ENCODE measurements at places on chromosomes 2 and 18.

- no peak for DNase-seq
These were observed 815 bp downstream of the CEBPZ start for GRCh38 chr2:37230581-37230980.

- no peak for DNase-seq
These were observed 7.7 kb downstream of the IGFBP5 start for GRCh38 chr2:216687646-216688045.

DNA sequence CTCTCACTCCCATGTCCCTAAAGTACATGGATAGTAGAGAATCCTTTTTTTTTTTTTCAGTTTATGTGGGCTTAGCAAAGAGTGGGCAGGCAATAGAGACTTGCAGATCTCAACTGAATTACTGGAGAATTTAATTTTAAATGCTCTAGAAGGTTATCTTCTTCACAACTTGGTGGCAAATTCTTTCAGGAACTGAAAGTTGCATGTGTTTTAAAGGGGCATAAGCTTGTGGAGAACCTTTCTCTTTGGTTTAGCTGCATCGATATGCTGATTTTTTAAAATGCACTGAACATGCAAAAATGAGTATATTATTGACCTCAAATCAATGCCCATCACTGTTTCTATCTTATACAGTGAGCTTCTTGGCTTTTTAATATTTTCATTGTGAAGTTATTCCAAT is 24.9 kb upstream of the GALNT3 start:
- DNase-seq, result no peak

DNA sequence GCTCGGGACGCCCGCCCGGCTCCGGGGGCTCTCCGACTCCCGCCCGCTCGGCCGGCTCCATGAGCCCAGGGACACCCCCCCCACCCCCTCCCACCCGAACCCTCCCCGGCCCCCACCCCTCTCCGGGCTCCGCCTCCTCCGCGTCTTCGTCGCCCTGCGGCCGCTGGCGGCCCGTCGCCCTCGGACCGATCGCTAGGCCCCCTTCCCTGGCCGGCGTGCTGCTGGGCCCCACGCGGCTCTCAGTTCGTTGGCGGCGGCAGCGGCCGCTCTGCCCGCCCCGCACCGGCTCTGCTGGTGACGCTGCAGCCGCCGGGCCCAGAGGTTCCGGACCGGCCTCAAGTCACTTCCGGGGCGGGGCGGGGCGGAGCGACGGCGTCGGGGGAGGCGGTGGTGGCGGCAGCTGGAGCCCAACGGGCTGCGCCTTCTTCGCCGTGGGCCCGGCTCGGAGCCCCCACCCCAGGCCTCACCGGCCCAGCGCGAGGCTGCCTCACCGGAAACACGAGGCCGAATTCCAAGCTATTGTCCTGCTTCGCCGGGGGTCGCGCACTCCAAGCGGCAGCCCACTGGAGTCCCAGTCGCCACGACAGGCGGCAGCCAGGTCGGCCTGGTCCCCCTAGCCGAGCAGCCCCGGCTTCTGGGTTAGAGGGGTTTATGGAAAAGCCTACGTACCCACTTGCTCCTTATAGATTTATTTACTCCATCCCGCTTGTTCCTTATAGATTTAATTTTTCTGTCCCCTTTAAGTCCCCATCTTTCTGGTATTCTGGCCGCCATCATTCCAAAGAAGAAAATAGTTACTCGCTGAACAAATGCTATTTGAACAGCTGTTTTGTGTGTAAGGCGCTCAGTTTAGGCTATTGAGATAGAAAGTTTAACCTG is at the start of gene PSME4:
TSS of gene PSME4 (minus strand) at position 270 of the 879 bp plus-strand sequence. CDS start at position 61, 209 bp downstream.
- peak; percentile 91 for DNase-seq

DNA sequence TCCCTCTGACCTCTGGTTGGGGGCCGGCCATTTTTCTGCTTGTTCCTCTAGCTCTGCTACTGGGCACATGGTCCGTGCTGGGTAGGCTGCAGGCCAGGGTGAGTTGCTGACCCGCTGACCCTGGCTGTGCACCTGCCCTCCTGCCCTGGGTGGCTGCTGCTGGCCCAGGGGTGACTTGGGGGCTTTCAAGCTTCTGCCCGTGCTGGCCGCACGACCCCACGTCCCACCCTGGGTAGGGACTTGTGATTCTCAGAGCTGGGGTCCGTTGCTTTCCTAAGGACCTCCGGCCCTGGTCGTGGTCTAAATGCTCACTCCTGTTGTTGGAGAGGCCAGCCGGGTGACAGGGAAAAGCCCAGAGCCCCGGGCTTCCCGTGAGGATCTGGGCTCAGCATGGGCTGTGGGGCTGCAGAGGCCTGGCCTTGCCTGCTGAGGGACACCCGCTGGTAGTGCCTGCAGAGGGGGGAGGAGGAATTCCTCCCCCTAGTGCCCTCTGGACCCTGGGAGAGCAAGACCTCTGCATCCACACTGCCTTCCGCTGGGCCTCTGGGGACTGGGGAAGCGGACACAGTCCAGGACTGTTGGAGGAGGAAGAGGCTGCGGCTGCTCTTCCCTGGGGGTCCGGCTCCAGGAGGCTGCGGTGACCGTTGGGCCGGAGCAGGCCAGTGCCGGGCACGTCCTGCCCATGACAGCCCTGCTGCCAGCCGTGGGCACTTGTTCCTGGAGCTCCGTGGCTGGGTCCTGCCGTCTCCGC is 6.3 kb upstream of the GAL3ST2 start:
- DNase-seq, result no peak
